ENCODE measurements at places on chromosomes 4 and X.

DNA sequence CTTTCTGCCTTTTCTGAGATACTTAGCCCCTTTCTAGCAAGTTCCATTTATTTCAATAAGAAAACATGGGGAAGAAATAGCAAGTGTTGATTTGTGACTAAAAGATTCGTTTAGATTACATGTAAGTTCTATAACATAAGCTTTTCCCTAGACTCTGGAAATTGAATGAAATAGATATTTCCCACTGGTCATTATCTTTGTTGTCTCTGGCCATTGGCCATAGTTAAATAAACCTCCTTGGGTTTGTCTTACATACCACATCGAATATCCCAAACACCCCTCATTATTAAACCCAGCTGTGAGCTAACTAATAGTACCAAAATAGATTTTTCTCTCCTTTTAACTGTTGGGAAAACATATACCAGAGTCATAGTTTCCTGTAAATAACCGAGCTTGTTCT, 534.8 kb downstream of the IQCM start:
- DNase-seq = no peak

GRCh38 chrX:44742480-44743155, 101.2 kb upstream of the DUSP21 start:
- no peak for DNase-seq

DNA sequence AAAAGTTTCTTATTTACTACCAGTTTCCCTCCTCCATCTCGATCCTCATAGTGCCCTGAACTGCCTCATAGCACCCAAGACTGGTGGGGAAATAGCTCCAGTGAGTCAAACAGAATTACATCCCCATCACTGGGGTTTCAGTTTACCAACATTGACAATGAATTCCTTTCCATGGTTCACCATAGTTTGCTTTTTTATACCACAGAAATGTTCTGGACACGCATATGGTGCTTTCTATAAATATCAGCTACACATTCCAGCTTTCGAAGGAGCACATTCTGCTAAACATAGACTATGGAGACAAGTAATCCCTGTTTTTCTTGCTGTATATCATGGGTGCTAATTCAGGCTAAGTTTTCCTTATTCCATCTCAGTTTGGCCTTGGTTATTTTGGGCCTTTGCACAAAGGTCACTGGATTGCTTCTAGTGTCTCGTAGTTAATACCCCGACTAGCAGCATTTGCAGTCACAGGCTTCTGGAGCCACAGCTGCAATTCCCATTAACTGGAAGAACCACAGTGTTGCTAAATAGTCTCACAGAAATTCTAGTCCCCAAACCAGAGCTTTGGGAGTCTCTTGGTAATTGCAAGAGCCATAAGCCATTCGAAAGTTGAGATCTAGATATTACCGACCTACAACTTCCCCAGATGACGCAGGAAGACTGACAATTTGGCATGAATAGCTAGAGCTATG, 53.4 kb upstream of the TRPC3 start:
- no peak for DNase-seq

GRCh38 chr4:17027495-17027894, 129.1 kb upstream of the LDB2 start:
- no peak for DNase-seq

GRCh38 chr4:88219099-88219498, 60.7 kb upstream of the ABCG2 start:
- DNase-seq = no peak

All from H1 (cell line).